ENCODE measurements at places on chromosomes 2 and 18.
A peak's percentile ranks its signal among the peaks of the same experiment; 100 is the strongest.

GRCh38 chr2:169109502-169110409, 40.4 kb downstream of the DHRS9 start:
- peak; percentile 59 for DNase-seq

GRCh38 chr2:196293751-196294515, 122.6 kb upstream of the STK17B start:
- no peak for DNase-seq

GRCh38 chr18:34828093-34828492, 118.0 kb downstream of the DTNA start:
- DNase-seq, result no peak

DNA sequence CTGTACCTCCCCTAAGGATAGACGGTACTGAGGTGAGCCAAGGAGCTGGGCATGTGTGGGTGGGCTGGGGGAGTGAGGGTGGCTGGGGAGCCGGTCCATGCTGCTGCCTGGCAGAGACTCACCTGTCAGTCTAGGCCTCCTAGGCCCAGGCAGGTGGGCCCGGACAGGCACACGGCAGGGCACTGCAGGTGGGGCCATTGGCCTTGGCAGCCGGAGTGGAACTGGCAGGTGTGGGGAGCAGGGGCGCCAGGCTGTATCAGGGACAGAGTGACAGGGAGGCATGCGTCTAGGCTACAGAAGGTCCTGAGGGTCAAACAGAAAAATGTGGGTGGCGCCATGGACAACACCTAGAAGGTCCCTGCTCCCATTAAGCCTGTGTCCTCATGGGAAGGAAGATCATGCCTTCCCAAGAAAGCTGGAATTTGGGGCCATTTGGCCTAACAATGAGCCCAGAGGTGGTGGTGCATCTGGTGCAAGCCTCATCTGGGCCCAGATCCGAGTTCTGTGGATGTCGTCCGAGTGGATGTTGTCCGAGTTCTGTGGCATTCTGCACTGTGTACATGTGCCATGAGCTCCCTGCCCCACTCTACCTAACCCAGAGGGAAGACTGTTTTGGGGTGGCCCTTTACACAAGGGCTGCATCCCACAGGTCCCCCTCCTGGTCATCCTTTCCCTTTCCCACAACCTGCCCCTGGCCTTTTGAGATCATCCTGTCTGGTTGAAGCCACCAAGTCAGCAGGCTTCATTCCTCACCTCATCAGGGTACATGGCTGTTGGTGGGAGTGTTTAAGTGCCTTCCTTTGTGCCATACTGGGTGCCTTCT, 249.7 kb downstream of the GLI2 start:
- no peak for DNase-seq

GRCh38 chr2:108949316-108950239, 39.4 kb downstream of the EDAR start:
- no peak for DNase-seq

- DNase-seq, result no peak
Observed at GRCh38 chr2:133334923-133335322, 233.3 kb downstream of the NCKAP5 start.

DNA sequence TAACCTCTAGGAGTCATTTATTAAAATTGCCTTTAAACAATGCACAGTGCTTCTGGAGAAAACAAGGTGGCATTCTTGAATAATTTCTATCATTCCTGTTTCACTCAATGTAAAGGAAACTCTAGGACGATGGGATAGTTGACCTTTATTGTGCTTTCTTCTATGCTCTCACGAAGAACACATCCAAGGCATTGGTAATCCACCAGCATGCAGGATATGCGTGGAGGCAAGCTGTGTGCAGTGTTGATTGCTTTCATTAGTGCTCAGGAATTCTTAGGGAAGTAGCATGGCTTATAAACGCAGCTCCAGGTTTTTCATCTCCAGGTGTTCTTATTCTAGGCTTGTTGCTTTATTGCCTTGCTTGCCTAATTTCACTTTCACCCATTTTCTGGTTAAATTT, 58.4 kb upstream of the CAVIN2 start:
- no peak for DNase-seq

DNA sequence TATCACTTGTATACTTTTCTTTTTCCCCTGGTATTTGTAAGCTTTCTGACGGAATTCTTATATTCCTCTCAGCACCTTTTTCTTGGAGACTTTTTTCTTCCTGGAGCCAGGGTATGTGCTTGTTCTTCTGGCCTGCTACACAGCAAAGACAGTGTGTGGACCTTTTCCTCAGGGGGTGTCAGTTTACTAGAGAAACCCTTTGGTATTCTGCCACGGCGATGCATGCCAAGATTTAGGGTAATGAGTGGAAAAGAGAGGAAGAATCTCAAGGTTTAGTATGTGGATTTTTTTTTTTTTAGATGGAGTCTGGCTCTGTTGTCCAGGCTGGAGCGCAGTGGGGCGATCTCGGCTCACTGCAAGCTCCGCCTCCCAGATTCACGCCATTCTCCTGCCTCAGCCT, 152.2 kb downstream of the PHLPP1 start:
- no peak for DNase-seq

- no peak for DNase-seq
Observed at GRCh38 chr18:49028801-49029506, 78.2 kb upstream of the SMAD7 start.

- no peak for DNase-seq
Observed at GRCh38 chr2:233462826-233463470, 103.6 kb downstream of the USP40 start.

- DNase-seq, result no peak
Observed at GRCh38 chr2:190860985-190861680, 19.5 kb upstream of the GLS start.

GRCh38 chr18:71707400-71707799, 836.7 kb downstream of the CBLN2 start:
- DNase-seq, result no peak

DNA sequence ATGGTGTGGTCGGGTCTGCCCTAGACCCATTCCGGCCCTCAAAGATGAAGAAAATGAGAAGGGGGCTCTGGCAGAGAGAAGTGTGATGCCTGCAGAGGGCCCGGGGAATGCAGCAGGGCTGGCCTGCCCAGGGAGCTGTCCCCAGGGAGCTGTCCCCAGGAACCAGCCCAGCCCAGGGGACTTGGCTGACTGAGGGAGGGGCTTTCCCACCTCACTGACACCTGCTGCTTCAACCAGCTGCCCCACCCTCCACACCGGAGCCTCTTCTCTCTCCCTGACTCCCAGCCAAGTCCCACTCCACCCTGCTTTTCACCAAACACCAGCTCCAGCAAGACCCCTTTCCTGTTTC, 111.2 kb downstream of the STPG4 start:
- no peak for DNase-seq

- no peak for DNase-seq
Observed at GRCh38 chr2:20217041-20217970, 7.6 kb downstream of the SDC1 start.

DNA sequence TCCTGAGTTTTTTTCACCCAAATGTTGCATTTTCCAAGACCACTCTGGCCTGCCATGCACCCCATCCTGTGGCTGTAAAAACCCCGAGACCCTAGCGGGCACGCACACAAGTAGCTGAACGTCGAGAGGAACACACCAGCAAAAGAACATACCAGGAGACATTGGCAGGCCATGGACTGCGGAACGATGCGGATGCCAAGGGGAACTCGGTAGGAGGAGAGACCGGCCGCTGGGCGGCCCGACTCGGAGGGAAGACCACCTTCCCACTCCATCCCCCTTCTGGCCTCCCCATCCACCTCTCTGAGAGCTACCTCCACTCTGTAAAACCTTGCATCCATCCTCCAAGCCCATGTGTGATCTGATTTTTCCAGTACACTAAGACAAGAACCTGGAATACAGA, 105.5 kb upstream of the CELF4 start:
- DNase-seq, result no peak

DNA sequence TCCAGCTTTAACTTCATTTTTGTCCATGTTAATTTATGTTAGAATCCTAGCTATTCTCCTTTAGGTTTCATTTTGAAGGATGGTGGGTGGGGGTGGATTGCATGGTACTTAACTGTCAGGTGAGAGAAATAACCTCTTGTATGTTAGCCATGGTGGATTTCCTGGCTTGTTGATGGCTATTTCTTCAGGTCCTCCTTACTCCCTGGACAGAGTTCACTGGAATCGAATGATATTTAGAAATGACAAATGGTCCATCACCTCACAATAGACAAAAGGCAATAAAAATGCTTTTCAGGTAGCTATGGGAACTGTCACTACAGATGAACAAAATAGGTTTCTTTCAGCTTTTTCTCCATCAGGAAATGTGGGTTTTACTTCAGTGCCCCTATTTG, 91.7 kb downstream of the EML6 start:
- DNase-seq, result no peak

DNA sequence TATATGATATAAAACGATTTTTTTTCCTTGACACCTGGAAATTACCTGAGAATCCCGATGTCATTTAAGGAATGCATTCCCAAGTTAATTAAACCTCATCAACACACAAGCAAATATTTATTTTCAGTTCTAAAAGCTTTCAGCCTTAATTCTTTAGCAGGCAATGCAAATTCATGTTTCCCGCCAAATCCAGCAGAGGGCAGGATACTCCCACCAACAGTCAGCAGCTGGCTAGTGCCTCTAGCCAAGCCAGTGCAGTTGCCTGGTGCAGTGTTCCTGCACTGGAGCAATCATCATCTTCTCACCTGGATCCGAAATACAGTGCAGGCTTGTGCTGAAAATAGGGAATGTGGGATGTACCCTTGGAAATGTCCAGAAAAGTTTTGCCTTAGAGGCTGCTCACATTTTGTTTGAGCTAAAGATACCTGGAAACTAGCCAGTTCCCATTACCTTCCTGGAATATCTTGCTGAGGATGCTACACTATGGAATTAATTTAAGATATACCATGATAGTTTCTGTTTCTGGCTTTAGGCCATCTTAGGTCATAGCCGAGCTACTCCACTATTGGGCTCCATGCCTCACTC, 48.4 kb upstream of the CYTIP start:
- DNase-seq, result peak; percentile 48

DNA sequence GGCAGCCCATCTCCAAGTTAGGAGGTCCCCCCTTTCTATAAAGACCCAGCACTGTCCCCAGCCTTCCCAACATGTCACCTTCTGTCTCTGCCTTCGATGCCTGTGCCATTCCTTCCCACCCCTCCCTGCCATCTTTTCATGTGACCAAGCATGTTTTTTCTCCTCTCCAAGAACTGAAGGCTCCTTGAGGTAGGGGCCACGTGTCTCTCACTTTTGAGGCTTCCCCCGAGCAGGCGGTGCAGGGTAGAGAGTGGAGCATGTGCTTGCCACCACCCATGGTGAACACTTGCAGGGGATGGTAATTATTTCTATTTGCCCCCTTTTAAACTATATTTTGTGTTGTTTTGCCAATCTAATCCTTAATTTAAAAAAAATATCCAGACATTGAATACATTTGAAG, 168.4 kb downstream of the ACKR3 start:
- DNase-seq, result no peak

DNA sequence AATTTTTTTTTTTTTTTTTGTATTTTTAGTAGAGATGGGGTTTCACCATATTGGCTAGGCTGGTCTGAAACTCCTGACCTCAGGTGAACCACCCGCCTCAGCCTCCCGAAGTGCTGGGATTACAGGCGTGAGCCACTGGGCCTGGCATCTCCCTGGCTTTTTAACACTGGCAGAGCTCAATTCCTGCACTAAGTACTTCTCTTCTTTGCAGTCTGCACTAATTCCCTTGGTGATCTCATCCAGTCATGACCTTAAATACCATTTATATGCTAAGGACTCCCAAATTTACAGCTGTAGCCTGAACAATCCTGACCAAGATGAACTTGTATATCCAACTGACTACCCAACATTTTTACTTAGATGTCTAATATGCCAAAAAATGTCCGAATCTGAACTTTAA, 10.2 kb downstream of the PREPL start:
- DNase-seq, result no peak

GRCh38 chr18:3159830-3160229, 59.9 kb downstream of the MYOM1 start:
- DNase-seq, result no peak

- DNase-seq, result no peak
Observed at GRCh38 chr2:47007223-47007825, 91.7 kb upstream of the MCFD2 start.

DNA sequence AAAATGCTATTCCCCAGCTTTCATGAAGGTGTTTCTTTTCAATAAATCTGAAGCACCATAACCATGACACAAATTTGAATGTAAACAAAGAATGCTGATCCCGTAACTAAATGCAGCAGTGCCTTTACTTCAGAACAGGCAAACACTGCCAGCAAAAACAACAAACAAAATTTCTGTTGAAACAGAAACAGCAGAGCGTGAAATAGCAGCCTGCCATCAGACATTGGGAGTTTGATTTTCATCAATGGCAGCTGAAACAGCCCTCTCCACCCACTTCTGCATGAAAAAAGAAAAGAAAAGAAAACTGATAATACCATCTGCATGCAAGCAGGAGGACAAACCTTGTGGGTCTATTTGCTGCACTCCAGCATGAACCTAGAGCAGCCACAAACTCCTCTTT, 128.3 kb downstream of the CDH2 start:
- no peak for DNase-seq

GRCh38 chr2:74908748-74909444, 49.5 kb upstream of the POLE4 start:
- DNase-seq, result no peak

DNA sequence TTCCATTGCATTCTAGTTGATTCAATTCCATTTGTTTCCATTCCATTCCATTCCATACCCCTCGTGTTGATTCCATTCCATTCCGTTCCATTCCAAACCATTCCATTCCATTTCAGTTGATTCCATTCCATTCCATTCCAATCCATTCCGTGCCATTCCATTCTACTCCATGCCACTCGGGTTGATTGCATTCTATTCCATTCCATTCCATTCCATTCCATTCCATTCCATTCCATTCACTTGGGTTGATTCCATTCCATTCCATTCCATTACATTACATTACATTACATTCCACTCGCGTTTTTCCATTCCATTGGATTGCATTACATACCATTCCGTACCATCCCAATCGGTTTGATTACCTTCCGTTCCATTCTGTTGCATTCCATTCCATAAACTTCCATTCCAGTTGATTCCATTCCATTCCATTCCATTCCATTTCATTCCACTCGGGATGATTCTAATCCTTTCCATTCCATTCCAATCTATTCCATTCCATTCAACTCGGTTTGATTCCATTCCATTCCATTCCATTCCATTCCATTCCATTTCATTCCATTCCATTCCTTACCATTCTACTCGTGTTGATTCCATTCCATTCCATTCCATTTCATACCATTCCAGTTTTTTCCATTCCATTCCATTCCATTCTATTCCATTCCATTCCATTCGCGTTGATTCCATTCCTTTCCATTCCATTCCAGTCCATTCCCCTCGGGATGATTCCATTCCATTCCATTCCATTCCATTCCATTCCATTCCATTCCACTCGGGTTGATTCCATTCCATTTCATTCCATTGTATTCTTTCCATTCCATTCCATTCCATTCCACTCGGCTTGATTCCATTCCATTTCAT, 1140.4 kb downstream of the RPIA start:
- no peak for DNase-seq

- no peak for DNase-seq
Observed at GRCh38 chr2:45145073-45145899, 136.0 kb upstream of the SIX2 start.

DNA sequence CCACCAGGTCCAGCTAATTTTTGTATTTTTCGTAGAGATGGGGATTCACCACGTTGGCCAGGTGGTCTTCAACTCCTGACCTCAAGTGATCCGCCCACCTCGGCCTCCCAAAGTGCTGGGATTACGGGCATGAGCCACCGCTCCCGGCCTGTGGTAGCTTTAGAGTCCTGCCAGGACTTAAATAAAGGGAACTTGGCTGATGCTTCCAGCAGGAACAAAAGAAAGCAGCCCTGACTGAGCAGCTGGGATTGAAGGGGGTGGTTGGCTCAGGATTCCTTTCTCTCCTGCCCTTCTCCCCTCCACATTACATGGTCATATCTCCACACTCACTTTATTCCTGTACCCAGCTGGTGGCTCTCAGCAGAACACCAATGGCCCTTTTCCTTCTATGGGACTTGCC, 20.0 kb downstream of the EFHD1 start:
- DNase-seq, result no peak

Measured in stimulated activated CD8-positive, alpha-beta memory T cell treated with anti-CD3 and anti-CD28 coated beads, Interleukin-7, amount 100 ng/mL, for 24 hours (primary cell).